ENCODE measurements at places on chromosomes 3 and 15.

GRCh38 chr3:123667784-123668183 lies 82.9 kb upstream of the HACD2 start:
- DNase-seq, result peak; percentile 60

DNA sequence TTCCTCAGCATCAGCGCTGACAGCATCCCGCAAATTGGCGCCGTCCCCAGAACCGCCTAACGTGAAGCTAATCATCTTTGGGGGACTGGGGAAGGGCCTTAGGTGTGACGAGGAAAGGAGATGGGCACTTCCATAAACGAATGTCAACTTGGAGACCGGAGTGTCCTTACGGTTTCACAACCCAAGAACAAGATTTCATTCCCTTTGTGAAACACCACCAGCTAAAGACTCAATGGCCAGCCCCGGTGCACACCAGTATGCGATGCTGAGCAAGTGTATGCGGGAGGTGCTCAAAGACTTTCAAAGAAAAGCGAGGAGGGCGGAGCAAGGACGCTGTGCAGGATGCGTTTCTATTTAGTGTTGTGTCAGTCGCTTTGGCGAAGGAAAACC lies 759 bp upstream of the TTBK2 start:
- peak; percentile 27 for DNase-seq

GRCh38 chr3:105512061-105512460 lies 145.4 kb downstream of the ALCAM start:
- DNase-seq, result no peak

GRCh38 chr3:22372292-22373062 lies 621.5 kb upstream of the ZNF385D start:
- no peak for DNase-seq

DNA sequence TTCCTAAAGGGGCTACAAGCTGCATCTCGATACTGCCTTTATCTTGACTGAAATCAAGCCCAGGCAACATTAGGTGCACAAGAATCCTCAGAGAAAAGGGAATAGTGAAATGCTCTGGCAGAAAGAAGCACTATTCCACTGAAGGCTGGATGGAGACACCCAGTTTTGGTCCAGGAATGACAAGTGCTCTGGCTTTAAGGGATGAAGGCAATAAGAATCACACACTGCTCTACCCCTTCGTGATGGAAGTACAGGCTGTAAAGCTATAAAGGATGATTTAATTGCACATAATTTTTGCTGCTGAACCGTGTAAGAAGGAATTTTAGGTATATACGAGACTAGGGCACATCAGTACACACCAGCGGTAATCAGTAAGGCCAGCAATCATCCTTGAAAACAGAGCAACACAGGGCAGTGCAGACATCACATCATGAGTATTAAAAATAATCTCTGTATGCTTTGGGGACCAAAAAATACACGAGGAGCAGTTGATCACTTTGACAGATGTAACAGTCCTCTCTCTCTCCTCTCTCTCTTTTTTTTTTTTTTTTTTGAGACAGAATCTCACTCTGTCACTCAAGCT lies 414.6 kb upstream of the TBL1XR1 start:
- no peak for DNase-seq

DNA sequence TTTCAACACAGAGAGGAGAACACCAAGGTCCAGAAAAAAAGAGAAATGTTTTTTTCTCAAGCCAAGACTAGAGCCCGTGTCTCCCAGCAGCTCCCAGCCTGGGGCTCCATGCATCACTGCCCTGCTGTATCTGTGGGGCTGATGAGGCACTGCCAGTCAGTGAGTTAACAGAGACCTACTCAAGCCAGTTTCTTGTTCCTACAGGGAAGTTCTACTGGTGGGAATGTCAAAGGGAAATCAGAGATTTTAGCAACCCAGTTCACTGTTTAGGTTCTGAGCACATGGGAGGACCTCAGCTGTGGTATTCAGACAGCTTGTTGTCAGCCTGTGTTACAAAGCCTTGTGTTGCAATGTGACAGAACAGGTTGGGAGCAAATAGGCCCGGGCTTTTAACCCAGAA lies 234.3 kb downstream of the TLE3 start:
- no peak for DNase-seq

DNA sequence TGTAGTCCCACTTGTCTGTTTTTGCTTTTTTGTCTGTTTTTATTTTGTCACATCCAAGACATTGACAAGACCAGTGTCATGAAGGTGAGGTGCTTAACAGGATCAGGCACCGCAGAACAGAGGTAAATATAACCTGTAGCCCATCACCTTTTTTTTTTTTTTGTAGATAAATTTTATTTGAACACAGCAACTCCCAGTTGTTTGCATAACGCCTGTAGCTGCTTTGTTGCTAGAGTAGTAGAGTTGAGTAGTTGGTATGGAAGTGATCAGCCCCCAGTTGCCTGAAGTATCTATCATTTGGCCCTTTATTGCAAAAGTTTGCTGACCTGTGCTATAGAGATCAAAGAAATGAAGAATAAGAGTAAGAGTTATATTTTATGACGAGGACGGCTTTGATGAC lies 135.0 kb downstream of the TCF12 start:
- DNase-seq, result no peak

GRCh38 chr15:67521783-67522568 lies 1.0 kb downstream of the C15orf61 start:
- DNase-seq, result peak; percentile 13

DNA sequence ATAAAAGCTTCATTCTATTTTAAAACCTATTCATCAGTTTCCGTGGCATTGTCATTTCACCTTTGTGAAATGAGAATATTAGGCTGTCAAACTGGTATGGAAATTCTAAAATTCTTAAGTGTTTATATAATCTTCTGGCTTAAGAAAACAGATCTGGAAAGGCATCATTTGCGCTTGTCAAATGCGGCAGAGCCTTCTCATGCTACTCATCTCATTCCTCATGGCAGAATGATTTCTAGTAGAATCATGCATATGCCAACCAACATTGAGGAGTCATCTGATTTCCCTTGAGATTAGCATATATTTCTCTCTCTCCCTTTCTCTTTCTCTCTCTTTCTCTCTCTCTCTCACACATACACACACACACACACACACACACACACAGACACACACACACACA lies 48.8 kb downstream of the STRIT1 start:
- no peak for DNase-seq

- DNase-seq, result no peak
Measured at GRCh38 chr15:68560501-68561113, 18.2 kb upstream of the CORO2B start.

GRCh38 chr3:173019378-173019777 lies 121.7 kb downstream of the SPATA16 start:
- DNase-seq, result no peak

- DNase-seq, result no peak
Measured at GRCh38 chr3:114694251-114694650, 400.4 kb downstream of the TIGIT start.

GRCh38 chr3:14370720-14371572 lies 31.5 kb upstream of the SLC6A6 start:
- no peak for DNase-seq

GRCh38 chr3:42660131-42660715 lies 6.7 kb downstream of the ZBTB47 start:
- DNase-seq, result no peak

DNA sequence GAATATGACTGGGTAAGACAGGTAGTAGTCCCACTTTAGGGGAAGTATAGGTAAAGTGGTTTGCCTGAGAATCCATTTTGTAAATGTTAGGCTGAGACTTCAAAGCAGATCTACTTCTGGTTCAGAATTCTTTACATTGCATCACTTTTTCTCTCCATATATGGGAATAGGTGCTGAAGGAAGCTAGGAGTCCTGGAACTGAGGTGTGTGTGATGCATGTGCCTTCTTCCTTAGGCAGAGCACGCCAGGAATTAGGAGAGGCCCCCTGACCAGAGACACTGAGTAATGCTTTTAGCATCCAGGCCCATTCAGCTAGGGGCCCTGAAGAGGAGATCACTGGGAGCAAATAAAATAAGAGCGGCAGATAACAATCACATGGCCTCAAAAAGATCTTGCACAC lies 69.2 kb upstream of the DCP1A start:
- no peak for DNase-seq

DNA sequence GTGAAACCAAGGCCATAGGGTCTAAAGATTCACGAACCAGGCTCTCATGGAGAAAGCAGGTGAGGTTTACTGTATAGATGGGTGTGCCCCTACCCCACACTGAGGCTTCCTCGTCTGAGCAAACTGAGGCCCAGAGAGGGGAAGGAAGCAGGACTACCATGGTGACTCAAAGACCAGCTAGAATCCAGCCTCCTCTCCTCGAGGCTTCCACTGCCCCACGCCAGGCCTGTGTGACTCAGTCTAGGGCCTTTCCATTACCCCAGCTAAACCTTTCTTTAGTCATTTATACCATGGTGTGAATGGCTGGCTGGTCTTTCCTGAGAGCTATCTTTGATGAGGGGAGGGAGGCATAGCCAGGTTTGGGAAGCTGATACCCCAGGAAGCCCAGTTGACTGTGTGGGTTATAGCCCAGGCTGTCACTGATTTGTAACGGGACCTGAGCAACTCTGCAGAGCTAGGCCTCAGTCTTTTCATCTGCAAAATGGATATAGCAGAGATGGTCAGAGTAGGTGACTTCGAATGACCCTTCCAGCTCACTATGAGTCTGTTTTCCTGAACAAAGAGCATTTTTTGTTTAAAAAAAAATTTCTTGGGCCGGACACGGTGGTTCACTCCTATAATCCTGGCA lies 3.0 kb upstream of the RHO start:
- DNase-seq, result peak; percentile 52

DNA sequence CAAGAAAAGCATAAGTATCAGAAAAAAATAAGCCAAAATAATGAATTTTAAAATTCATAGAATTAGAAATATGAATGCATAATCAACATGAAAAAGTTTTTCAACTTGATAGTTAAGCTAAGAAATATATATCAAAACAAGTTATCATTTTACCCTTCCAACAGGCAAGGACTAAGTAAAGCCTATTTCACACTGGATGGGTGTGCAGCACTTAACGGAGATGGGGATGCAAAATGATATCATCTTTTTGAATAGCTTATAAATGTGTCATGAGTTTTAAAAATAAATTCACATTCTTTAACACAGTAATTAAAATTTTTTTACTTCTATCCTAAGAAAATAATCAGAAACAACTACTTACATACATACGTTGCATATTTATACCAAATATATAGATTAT lies 20.9 kb downstream of the PIK3R4 start:
- no peak for DNase-seq

DNA sequence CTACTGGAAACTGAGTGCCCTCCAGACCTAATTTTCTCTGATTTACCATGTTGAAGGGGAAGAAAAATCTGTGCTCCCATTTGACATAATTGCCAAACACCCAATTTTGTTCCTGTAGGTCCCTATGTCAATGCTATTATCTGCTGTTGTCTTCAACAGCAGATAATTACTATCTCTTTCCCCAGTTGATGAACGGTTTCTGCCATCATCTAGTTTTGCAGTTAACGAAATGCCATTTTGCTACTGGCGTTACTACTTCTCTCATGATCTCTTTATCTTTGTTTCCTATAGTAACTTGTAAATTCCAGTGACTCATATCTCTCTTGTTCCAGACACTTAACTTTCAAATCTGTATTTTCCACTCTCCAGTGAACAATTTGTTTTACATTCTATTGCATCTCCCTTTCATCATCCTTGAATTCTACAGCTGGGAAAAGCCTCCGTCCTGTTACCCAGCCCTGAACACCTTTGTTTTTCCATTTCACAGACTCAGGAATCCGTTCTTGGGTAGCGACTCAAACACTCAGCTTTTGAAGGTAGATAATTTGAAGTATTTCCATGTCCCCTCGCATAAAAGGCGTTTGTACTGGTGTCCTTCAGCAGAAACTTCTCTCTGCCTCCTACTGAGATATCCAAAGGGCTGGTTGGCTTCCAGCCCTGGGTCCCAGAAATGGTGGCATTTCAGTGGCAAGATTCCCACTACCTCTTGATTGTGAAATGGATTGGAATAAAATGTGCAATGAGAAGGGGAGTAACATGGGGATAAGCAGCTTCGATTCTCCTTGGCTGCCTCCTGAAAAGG lies 111.7 kb downstream of the FOXB1 start:
- no peak for DNase-seq

DNA sequence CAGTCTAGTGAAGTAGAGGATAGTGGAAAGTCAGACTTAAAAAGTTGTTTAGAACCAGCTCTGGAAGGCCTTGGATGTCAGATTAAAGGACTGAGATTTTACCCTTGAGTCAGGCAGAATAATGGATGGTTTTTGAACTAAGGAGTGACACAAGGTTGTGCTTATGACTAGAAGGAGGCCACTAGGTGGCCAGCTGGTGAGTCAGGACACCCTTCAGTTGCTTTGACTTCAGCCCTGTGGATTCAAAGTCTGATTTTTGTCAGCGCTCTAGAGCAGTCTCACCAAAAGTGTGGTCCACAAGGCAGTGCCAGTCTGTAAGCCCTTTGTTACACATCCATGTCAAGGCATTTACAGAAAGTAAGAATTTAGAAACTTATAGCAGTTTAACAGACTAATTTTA lies 3.8 kb upstream of the GABPB1 start:
- peak; percentile 46 for DNase-seq

GRCh38 chr3:189838291-189838690 lies 207.1 kb downstream of the TP63 start:
- no peak for DNase-seq

- DNase-seq, result no peak
Measured at GRCh38 chr15:66400351-66400774, 13.7 kb downstream of the MAP2K1 start.

- no peak for DNase-seq
Measured at GRCh38 chr15:63065262-63066221, 23.0 kb downstream of the TPM1 start.

DNA sequence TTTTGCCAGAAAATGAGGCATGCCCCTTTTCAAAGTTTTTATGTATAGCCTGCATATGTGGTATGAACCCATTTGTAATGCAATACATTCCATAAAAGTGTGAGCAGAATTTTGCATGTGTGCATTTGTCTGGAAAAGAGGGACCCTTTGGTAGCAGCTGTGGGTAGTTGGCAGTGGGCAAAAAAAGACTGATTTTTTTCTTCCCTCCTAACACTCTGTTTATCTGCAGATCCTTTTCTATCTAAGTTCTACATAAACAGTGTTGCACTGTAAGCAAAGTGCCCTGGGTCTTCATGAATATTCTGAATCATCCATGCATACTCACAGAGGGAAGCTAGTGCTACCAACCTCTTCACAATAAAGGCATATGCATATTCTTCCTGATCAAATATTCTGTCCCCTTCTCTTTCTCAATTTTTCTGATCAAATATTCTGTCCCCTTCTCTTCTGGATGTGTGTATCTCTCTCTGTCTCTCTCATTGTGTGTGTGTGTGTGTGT lies 211.2 kb upstream of the EIF1B start:
- DNase-seq, result no peak

- DNase-seq, result no peak
Measured at GRCh38 chr3:129318921-129319320, 40.3 kb downstream of the HMCES start.

All from kidney capillary endothelial cell (primary cell).